ENCODE measurements at places on chromosomes 3 and 15.

- no peak for DNase-seq
Measured at GRCh38 chr3:71524672-71525071, 58.9 kb downstream of the FOXP1 start.

DNA sequence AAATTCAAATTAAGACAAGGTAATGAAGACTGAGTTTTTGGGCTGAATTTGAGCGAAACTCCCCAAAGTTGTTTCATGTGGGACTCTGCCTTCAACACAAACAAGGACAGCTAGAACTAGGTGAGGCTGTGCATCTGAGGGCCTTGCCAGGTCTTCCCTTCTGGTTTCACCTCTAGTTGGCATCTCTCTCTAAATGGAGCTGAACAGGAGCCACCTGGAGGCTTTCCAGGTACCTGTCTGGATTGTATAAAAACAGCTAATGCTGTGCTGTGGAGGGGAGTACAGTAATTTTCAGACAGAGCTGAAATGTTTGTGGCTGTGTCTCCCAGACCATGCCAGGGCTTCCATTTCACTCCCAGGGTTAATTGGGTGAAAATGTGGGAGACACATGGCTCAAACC, 27.1 kb downstream of the TRIM71 start:
- no peak for DNase-seq

- no peak for DNase-seq
Measured at GRCh38 chr3:51982352-51982837, 940 bp upstream of the ACY1 start.

- no peak for DNase-seq
Measured at GRCh38 chr3:160987982-160988964, 116.9 kb downstream of the B3GALNT1 start.

DNA sequence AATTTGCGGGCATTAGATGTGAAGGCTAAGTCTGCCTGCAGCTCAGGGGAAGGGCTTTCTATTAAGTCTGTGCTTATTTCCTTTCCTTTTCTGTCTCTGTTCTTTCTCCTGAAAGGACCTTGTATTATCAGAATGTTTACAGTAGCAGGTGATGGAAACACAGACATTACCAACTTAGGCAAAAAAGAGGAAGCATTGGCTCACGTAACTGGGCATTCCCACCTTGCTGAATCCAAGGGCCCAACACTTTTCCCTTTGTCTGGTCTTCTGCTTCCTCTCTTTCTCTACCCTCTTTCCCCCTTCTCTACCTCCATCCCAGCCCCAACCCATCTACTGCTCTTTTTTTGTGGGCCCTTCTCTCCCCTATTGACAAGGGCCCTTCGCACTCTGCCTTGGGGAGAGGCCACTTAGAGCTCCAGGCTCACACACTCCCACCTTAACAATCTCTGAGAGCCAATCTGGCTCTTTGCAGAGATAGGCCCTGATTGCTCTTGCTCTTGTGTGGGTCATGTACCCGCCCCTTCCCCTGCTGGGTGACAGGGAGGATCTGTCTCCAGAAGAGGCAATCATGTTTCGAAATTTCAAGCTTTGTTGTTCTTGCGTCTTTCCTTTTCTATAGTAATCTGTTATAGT, 35.0 kb downstream of the ACAA1 start:
- no peak for DNase-seq
